ENCODE measurements at places on chromosomes 3 and 15. TPM values are rescaled to one million over a fixed set of nuclear protein-coding genes. Genes with fewer than 3 reads are reported as not detected.
A peak's percentile ranks its signal among the peaks of the same experiment; 100 is the strongest.

Gene PAK6
- 0.40 TPM for total RNA-seq

Gene CLDN1
- total RNA-seq = not detected

Gene SFMBT1
- total RNA-seq = 31.6 TPM

Gene MUC4
- total RNA-seq = not detected

Gene LRRN1
- total RNA-seq = 0.81 TPM

Gene LNP1
- total RNA-seq = 2.4 TPM

Gene ITIH1
- 0.80 TPM for total RNA-seq

Gene HACL1
- 28.4 TPM for total RNA-seq

DNA sequence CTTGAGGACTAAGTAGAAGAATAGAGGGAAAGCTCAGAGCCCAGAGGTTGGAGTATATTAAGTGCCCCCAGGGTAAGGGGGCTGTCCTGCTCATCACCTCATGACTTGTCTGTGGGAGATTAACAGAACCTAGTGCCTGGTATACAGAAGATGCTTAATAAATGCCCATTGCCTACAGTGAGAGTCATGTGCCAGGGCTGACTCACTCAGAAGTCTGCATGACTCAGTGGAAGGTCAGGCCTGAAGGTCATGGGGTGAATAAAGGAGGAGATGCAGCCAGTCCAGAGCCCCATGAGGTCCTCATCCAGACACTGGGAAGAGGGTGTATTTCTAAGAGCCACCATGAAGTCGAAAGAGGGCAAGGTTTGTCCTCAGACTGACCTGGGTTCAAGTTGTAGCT is 62.5 kb upstream of the TLE3 start:
- no peak for DNase-seq

- no peak for DNase-seq
Observed at GRCh38 chr3:98980915-98981596, 79.6 kb upstream of the DCBLD2 start.

DNA sequence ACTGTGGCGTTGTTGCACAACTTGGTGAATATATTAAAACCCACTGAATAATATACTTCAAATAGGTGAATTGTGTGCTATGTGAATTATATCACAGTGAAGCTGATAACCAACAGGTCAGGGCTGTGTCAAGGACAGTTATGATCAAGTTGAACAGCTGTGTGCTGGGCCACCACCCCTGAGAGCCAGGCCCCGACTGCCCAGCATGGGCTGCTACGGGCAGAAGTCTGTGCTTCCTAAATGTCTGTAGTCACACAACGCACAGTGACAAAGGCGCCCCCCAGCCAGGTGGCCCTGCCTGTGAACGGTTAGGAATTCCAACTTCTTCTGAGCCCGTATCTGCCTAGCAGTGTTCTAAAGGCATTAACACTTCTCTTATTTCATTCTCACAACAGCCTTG is 32.8 kb downstream of the TKT start:
- DNase-seq = no peak

DNA sequence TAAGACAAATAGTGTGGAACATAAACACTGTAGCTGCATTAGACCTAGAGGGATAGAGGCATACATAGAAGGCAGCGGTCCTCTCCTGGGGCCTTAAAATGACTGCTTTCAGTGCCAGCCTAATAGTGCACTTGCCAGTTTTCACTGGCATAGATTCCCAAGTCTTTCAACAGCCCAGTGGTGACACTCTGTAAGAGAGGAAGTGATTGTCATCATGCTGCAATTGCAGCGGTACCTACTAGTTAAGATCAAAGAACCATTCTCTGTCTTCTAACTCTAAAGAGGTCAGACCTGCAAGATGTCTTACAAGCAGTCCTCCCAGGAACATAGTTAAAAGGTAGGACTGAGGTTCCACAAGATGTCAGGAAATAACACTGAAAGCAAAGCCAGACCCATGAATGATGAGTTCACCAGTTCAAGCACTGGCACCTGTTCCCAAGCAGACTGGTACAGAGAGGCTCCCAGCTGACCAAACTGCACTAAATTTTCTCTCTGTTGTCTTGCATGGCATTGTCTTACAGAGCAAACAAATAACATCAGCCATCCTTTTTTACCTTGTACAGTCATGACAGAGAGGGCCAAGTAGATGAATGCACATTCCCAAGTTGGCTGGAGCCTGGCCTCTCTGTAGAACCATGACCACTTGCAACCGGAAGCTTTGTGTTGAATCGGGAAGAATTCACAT is 100.5 kb upstream of the SKOR1 start:
- no peak for DNase-seq

DNA sequence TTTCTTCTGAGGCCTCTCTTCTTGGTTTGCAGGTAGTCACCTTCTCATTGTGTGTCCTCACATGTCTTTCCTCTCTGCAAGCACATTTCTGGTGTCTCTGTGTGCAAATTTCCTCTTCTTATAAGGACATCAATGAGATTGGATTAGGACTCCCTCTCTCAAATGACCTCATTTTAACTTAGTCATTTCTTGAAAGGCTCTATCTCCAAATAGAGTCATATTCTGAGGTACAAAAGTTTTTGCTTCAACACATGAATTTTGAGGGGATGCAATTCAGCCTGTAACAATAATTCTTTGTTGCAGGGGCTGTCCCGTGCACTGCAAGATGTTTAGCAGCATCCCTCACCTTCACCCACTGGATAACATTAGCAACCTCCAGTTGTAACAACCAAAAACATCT is 115.0 kb upstream of the DCBLD2 start:
- no peak for DNase-seq

DNA sequence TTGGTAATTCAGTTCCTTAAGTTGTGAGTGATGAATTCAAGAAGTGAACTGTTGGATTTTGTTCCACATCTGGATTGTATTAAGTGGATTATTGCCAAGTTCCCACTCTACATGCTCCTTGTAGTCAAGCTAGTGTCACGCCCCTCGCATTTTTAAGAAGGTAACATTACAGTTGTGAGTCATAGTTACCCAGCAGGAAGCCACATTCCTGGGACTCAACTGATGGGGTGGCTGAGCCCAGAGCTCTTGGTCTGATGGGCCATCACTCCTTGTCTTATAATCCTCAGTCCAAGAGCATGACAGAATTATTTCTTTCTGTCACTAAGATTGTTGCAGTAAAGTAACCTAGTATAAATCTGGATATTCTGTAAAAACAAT is 102.7 kb downstream of the PTPRG start:
- no peak for DNase-seq

GRCh38 chr3:183502237-183503181 is 53.0 kb downstream of the KLHL6 start:
- DNase-seq = no peak

DNA sequence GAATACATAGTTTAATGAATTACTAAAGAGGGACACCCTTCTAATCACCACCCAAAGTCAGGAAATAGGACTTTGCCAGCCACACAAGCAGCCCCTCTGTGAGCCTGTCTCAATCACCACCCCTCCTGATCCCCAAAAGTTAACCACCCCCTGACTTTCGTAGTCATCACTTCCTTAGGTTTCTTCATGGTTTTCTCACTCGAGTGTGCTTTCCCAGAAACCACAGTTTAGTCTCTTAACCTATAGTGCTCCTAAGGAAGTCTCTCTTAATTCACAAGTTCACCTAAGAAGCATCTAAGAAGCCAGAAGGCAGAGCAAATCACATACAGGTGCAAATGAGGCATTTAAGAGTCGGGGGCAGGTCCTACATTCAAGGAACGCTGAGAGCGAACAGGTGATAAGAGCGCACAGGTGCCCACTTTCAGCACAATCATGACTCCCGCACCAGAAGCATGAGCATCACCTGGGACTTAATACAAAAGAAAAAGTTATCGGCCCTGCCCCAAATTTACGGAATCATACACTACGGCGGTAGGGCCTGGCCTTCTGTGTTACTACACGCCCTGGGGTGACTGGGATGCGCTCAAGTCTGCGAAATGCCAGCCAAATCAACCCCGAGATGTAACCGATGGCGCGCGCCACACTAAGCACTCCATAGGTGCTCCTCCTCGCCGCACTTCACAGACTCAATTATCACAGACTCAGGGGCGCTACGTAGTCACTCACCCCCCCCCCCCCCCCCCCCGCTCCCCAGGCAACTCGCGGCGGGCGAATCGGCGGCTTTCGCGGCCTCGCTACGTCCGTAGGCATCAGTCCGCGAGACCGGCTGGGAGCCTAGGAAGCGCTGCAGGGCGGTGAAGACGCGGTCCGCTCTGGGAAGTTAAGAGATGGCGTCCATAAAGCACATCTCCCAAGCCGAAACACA is 815 bp downstream of the ULK4 start:
- peak; percentile 52 for DNase-seq

DNA sequence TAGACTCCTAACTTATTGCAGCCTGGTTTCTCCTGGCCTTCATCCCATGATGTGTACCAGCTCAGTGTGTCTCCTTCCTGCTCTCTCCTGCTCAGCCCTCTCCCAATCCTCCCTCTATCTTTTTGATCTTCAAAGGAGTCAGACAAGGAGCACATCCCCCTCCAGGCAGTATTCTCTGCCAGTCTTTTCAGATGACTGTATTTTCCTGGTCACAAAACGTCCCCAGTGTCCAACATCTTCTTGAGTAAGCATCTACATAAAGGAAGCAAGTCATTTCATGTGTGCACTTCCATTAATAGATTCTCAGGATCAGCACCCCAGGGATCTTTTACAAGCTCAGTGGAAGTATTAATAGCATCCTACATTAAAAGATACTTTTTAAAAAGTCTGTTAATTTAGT is 148.9 kb upstream of the THBS1 start:
- DNase-seq = no peak

DNA sequence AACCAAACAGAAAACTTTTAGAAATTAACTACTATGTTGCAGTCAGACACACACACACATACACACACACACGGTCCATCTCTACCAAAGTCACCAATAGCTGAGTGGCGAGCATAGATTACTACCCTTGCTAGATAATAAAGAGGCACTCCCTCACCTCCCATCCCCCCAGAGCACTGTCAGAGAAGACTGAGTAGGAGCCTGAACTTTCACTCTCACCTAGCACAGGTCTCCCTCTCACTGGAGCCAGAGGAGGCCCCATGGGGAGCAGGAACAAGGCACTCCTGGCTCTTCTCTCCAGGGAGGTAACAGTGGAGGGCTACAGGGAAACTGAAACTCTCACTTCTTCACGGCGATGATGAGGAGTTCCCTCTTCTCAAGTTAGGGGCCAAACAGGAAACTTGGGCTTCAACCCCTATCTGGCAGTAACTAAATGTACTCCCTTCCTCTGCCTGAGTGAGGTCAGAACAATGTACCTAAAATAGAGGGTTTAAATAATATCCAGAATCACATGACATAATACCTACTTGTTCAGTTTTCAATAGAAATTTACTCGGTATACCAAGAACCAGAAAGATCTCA is 975.3 kb upstream of the GBE1 start:
- no peak for DNase-seq

DNA sequence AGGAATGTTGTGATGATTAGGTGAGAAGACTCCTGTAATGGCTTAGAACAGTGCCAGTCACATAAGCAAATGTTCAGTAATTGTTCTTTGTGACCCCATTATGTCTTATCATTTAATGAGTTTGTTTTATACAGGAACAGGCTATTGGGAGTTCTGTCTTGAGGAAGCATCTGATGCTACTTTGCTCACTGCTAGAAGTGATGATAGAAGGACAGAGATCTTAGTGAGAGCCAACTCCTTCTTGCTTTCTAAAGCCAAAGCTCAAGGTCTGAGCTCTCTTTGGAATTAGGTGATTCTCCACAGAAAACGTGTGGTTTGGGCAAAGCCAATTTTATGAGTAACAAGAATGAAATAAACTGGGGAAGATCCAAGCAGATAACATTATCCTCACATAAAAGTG is 214.8 kb downstream of the LRTM1 start:
- no peak for DNase-seq

DNA sequence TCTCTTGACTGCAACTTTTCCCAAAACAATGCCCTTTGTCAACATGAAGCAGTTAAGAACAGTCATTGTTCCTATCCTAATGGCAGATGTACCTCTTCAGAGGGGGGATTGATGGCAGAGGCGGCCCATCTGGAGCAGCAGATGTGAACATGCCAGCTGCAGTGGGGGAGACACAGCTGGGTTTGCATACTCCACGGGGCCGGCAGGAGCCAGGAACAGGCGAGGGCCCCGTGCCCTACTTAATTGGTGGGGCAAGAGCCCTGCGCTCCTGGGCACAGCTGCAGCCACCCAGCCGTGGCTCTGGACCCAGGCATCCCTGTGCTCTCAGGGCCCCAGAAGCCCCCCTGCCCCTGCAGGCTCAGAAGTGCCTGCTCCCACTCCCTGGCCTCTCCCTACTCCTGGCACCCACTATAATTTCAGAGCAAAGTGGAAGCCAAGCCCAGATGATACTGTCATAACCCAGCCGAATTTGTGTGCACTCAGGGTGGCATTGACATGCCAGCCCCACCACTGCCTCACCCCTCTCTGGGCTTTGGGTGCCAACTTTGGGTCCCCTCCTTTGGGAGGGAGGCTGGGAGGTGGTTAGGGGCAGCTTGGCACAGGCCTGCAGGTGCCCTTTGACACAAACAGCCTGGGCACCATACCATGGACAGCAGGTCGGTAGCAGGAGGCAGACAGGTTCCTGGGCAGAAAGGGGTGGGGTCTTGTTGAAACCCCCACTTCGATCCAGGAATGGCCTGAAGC is 34.6 kb downstream of the ROPN1B start:
- DNase-seq = no peak

GRCh38 chr3:37498126-37499039 is 324.0 kb upstream of the LRRFIP2 start:
- no peak for DNase-seq

GRCh38 chr3:69809076-69809835 is 70.0 kb downstream of the MITF start:
- DNase-seq = no peak

DNA sequence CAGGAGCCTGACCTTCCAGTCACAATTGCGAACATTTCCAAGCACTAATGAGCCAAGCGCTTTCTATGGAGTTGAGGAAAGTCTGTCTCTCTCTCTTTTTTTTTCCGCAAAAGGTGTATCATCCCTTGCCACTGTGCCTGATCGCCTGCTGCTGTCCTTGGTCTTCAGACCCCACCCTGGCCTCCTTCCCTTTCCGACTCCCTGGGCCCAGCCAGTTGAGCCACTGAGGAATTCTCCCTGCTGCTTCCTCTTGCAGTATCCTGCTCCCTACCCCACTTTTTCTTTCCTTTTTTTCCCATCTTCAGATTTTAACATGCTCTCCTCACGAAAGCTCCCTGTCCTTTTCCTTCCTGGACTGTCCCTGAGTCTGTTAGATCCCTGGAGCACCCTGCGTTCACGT is 396.5 kb upstream of the C2CD4B start:
- DNase-seq = no peak

GRCh38 chr3:77524463-77524862 is 484.6 kb downstream of the ROBO2 start:
- DNase-seq = no peak

- no peak for DNase-seq
Observed at GRCh38 chr3:156140001-156140595, 19.7 kb downstream of the KCNAB1 start.

GRCh38 chr3:5585085-5585484 is 397.6 kb downstream of the EDEM1 start:
- no peak for DNase-seq

- no peak for DNase-seq
Observed at GRCh38 chr3:24259901-24260512, 234.6 kb downstream of the THRB start.

- DNase-seq = no peak
Observed at GRCh38 chr15:41577863-41578735, 19.1 kb downstream of the TYRO3 start.

GRCh38 chr3:72996473-72997333 is at the start of gene PPP4R2:
PPP4R2 (plus strand) TSS chr3:72996811; CDS start chr3:72997038, 227 bp downstream.
- peak; percentile 96 for DNase-seq

- no peak for DNase-seq
Observed at GRCh38 chr3:42165211-42165610, 74.1 kb downstream of the TRAK1 start.
